Bladder microvascular endothelial cell (primary cell): ENCODE measurements at places on chromosomes 2 and 18. TPM values are rescaled to one million over a fixed set of nuclear protein-coding genes. Genes with fewer than 3 reads are reported as not detected.

HOXD13 gene
- total RNA-seq, result not detected in 2 replicates

GPR75 gene
- total RNA-seq, result 0.65 and 3.5 TPM in 2 replicates

GALNT3 gene
- 0.49 TPM in 1 of 2 replicates, not detected in the other for total RNA-seq

RUFY4 gene
- total RNA-seq, result not detected in 2 replicates

SERPINB12 gene
- not detected in 2 replicates for total RNA-seq

RIT2 gene
- total RNA-seq, result not detected in 2 replicates

TUBB8B gene
- total RNA-seq, result not detected in 2 replicates

SULT1C4 gene
- 7.6 and 82.8 TPM in 2 replicates for total RNA-seq

ADD2 gene
- 4.0 and 4.7 TPM in 2 replicates for total RNA-seq

SPHKAP gene
- not detected in 2 replicates for total RNA-seq

SLC19A3 gene
- total RNA-seq, result not detected in 2 replicates

ELOA2 gene
- not detected in 2 replicates for total RNA-seq

TTR gene
- total RNA-seq, result not detected in 2 replicates
